ENCODE measurements at places on chromosomes 4 and X.

GRCh38 chr4:112823606-112824005, 186.7 kb downstream of the LARP7 start:
- DNase-seq: no peak

DNA sequence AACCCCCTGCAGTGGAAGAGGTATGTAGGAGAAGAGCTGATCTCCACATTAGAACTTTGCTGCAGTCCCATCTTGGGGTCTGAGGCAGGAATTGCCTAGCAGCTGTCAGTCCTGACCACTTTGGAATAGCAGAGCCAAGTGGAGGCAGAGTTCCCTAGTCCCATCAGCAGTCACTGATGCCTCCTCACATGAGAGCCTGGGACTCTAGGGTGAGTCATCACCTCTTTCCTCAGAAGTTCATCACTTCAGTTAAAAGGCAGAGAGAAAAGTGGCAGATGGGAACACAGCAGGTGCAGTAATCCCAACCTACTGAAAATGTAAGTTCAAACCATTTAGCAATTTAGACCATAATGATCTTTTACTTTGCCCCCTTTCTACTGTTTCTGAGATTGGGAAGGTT, 73.9 kb upstream of the MED14 start:
- peak; percentile 15 for DNase-seq

DNA sequence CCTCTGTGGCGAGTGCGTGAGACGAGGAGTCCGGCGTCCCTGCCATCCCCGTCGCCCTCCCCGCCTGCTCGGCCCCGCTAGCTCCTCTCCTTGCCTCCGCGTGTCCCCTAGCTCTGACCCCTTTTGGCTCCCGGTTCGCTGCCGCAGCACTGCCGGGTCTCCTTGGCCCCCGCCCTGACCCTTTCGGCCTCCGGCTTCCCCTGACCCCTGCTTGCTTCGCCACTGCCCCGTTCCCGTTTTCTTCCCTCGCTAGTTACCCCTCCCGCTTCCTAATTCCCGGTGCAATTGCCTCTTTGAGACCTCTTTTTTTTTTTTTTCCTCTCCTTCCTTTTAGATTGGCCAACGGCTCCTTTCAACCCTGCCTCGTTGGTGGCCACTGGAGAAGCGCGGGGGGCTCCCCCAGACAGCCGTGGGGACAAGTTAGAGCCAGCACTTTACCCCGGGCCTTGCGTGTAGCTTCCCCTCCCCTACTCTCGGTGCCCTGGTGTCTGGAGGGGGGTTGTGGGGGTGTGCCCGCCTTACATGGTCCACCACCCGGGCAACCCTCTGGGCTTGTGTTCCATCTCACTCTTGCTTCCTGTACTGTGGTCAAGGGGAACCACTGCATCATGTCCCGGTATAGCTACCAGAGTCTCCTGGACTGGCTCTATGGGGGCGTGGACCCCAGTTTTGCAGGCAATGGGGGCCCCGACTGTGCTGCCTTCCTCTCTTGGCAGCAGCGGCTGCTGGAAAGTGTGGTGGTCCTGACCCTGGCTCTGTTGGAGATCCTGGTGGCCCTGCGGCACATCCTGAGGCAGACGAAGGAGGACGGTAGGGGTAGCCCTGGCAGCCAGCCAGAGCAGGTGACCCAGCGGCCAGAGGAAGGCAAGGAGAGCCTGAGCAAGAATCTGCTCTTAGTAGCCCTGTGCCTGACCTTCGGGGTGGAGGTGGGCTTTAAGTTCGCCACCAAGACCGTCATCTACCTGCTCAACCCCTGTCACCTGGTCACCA, 548 bp downstream of the TMEM164 start:
- no peak for DNase-seq

DNA sequence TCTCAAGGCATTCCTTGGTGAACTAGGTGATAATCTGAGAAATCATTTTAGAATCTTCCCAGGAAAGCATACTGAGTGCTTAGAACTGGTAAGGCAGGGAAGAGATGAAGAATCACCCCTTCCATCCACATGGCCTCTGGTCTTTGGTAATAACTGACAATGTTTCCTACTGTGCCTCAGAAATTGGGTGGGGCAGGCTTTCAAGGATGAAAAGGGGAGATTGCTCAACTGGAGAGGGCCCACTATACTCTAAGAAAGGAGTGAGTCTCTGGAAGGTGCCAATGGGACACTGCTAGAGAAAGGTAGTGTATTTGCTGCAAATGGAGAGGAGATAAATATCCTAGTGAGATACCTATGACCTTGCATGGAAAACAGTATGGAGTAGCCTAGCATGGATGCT, 135.0 kb upstream of the SCML1 start:
- DNase-seq: no peak

GRCh38 chrX:118459494-118459893, 36.1 kb upstream of the DOCK11 start:
- peak; percentile 52 for DNase-seq

GRCh38 chrX:103415068-103415467, 38.7 kb downstream of the BEX3 start:
- no peak for DNase-seq

DNA sequence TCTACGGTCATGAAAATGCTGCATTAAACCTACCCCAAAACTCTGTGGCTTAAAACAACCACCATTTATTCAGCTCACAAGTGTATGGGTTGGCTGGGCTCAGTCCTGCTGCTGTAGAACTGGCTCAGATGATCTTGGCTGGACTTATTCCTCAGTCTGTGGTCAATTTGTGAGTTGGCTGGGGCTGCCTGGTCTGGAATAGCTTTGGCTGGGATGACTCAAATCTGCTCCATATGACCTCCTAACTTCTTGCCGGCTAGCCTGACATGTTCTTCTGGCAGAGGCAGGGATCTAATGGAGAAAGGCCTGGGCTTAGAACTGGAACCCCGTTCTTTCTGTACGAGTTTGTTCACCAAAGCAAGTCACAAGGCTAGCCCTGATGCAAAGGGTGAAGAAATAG, 71.7 kb downstream of the CFAP299 start:
- peak; percentile 75 for DNase-seq

DNA sequence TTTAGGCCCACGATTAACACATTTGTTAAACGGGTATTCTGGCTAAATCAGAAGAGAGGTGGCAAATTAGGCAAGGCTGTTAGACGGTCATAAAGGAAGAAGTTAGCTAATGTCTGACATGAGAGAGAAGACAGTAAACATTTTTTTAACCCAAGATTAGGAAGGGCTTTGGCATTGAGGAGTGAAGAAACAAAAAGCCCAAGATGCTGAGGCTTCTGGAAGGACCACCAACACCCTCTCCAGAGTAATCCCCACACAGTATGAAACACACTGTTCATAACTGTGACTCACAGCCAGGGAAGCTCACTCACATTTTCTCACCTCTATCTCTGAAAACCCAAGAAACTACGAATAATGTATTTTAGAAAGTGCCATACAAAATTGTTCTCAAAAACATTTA, 127.6 kb downstream of the AMELX start:
- no peak for DNase-seq

DNA sequence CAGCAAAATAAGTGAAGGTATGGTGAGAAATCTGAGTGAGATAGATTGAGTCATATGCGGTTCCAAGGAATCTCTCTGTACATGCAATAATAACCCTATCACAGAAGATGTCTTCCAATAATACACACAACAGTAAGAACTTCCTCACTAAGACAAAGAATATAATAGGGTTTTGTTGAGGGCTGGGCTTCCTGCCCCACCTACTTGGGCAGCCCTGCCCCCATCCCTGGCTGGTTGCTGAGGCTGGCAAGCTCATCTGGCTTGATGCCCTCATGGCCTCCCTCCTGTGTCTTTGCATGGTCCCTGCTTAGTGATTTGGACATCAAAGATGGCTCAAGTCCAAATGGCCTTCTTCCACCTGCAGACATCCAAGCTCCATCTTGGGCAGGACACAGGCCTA, 2.7 kb downstream of the GEMIN8 start:
- DNase-seq: no peak

DNA sequence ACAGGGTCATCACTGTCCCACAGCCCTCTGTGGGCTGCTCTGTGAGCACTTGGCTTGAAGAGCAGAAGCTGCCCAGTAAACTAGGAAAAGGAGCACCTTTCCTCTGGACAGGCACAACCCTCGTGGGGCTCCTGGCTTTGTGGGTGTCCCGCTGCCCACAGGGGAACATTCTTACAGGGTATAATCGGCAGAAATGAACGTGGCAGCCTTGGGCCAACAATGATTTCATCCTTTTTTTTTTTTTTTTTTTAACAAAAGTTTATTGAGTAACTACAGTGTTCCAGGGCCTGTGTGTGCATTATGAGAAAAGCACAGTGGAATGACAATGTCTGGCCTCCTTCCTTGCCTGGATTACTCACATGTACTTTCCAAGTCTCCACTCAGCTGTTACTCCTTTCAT, 197.2 kb downstream of the PDGFC start:
- DNase-seq: peak; percentile 91

GRCh38 chrX:29215251-29215650, 628.0 kb downstream of the IL1RAPL1 start:
- no peak for DNase-seq

GRCh38 chr4:85883180-85883579, 408.2 kb downstream of the ARHGAP24 start:
- no peak for DNase-seq

- DNase-seq: peak; percentile 10
Measured at GRCh38 chrX:36908801-36909675, 99.1 kb upstream of the FAM47C start.

- no peak for DNase-seq
Measured at GRCh38 chrX:72621163-72621562, 48.5 kb upstream of the HDAC8 start.

GRCh38 chr4:147785129-147785528, 53.2 kb downstream of the ARHGAP10 start:
- no peak for DNase-seq

GRCh38 chr4:98516441-98517217, 141.8 kb downstream of the TSPAN5 start:
- DNase-seq: peak; percentile 66

GRCh38 chrX:41236629-41237028, 97.3 kb upstream of the DDX3X start:
- DNase-seq: no peak

DNA sequence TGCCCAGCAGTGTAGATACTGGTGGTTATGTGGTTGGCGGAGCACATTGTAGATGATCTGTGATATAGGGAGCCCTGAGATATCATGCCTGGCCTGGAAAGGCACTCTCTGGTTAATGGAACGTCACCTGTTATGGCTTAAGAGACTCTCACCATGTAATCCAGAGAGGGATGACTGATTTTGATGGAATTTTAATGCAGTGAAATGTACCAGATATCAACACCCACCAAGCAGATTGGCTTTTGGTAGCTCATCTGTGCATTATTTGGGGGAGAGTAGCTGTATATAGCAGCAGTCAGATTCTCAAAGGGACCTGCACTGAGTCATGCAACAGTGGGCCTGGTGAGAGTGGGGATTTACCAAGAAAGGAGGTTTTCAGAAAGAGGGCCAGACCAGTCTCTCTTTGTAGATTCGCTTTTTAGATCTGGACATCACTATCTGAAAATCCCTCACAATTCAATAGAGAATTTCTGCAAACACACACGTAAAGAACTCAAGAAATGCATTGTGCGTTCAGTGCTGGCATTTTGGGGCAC, 17.3 kb downstream of the TSC22D3 start:
- DNase-seq: no peak

DNA sequence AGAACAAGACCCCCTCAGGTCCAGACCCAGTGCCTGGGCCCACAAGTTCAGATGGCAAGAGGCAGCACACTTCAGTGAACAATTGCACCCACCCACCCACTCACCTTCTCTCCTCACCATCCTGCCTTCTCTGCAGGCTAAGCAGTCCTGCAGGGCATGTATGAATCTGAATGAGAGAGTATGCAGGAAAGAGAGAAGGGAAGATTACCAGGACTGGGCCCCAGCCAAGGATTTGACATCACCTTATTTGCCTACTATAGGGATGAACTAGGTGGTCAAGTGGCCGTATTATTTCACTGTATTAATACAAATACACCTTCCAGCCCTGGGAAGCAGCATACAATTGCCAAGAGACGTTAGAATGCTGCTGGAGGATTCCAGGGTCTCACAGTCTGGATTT, 2.1 kb upstream of the ZNF141 start:
- DNase-seq: no peak

GRCh38 chr4:164442180-164442579, 311.8 kb upstream of the SMIM31 start:
- peak; percentile 1 for DNase-seq

DNA sequence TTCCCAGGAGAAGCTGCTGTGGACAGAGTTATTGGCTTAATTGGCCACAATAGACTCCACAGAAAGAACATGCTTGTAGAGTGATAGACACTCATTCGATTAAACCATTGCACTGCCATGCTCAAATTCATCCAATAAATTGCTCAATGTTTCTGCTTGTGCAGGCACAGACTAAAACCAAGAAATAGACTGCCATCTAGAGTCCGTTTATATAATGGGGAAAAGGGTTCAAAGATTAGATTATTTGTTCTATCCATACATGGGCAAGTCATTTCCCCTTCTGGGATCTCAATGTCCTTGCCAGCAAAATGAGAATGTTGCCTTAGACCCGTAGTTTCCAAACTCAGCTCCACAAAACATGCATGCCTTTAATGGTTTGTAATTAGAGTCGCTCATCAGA, 8.7 kb downstream of the SMIM10 start:
- DNase-seq: peak; percentile 53

DNA sequence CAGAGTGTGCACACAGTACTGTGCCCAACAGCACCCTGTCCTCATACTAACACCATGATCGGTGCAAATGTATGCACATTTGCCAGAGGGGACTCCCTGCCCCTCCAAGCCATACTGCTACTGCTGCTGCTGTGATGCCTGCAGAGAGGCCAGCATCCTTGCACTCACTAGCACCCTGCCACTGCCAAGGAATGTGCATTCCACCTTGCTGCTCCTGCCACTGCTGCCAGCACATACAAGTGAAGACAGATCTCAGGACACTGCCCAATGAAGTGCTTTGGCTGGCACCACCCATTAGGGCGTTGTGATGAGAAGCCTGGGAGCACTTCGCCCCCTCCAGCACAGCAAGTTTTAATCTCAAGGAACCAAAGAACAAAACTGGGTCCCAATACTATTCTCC, 146.3 kb upstream of the DMD start:
- DNase-seq: no peak

- peak; percentile 1 for DNase-seq
Measured at GRCh38 chr4:52298444-52298843, 247.3 kb downstream of the SPATA18 start.

GRCh38 chr4:14348506-14348905, 653.8 kb upstream of the CPEB2 start:
- DNase-seq: peak; percentile 17

DNA sequence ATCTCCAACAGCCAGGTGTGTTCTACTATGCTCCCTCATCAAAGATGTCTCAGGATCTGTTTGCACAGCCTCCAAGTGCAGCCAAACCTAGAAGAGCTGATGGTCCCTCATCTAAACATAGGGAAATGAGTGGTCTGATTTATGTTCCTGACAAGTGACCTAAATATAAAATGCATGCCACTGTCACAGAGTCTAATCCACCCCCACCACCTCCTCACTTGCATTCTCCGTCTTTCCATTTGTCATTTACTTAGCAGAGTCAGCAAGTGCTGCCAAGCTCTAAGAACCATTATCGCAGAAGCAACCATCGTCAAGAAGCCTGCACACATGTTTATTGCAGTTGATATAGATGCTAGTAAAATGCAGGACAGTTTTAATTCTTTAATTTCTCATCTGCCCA, 33.1 kb upstream of the VCX3A start:
- no peak for DNase-seq

Measured in fibroblast of upper back skin (primary cell).